ENCODE measurements at places on chromosomes 6 and 20. TPM values are rescaled to one million over a fixed set of nuclear protein-coding genes. Genes with fewer than 3 reads are reported as not detected.

DNA sequence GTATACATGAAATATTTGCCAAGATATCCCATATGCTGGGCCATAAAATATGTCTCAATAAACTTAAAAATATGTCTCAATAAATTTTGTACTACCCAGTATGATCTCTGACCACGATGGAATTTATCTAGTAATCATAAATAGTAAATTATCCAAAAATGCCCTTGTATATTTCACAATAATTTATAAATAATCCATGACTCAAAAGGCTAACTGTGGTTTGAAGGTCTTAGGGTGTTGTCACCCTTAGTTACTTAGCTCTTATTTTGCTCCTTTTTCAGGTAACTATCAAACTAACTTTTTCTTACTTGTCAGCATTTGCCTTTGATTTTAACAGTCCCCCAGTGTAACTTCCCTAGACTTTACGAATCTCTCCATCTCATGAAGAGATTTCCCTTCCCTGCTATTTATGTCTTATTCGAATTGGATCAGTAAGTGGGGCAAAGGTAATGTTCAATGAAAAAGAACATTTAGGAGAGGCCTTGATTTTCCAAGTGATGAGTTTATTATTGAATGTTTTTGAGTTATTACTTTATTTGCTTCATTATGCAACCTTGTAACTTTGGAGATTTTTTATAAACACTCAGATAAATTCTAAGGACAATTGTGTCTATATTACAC is 109.0 kb upstream of the THBS2 start:
- DNase-seq, result no peak

CCM2L gene
- not detected for polyA plus RNA-seq

DNA sequence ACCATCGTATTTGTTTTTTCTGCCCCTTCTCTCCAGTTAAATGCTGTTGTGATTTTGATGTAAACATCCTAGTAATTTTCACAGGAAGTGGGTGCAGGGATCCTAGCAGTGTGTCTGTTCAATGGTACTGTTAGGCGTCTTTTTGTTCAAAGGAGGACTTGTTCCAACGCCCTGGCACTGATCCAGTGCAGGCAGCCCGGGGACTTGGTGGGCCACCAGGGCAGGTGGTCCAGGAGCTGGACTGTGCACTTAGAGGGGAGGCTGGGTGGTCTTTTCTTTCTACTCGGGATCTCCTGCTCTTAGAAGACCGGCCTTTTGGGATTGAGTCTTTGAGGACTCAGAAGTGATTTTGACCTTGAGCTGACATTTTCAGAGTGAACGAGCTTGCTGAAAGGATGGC is 41.1 kb upstream of the NKX2-2 start:
- no peak for DNase-seq

- DNase-seq, result no peak
These were observed 68.7 kb downstream of the NFATC2 start for GRCh38 chr20:51473771-51474170.

GRCh38 chr20:59835057-59835447 is 98.4 kb downstream of the SYCP2 start:
- no peak for DNase-seq

DNA sequence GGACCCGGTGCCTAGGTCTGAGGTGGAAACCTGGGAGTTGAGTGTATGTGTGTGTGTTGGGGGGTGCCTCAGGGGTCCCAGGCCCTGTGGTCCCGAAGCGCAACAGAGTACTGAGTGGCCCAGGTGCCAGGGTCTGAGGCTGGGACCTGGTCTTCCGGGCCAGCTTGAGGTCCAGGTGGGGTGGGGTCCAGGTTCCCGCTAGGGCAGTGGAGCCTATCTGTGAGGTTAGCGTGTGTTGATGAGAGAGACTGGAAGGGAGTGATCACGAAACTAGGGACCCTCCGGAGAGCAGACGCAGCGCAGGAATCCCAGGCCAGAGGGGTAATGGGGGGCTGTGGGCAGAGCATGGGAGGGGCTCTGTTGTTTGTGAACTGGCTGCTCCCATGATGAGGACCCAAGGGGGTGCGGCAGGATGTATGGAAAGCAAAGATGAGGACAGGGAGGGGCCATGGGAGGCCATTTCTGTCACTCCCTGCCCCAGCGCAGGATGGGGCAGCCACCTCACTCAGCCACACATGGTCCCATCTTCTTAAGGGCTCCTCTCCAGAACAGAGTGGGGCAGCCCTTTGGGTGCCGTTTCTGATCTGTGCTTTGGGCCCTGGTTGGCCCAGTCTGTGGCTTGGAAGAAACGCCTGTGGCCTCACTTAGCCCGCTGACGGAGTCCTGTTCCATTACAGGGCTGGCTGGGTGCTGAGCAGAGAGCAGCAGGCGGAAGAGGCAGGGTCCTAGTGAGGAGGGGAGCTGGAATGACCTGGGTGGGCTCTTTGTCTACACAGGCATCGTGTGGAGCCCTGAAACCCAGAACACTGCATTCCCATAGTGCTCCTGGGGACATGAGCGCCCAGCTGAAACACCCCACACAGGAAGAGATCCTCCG is 872 bp downstream of the HSPA12B start:
- no peak for DNase-seq

MMP24OS gene
- polyA plus RNA-seq, result 53.1 TPM

EFCAB8 gene
- polyA plus RNA-seq, result not detected

DNA sequence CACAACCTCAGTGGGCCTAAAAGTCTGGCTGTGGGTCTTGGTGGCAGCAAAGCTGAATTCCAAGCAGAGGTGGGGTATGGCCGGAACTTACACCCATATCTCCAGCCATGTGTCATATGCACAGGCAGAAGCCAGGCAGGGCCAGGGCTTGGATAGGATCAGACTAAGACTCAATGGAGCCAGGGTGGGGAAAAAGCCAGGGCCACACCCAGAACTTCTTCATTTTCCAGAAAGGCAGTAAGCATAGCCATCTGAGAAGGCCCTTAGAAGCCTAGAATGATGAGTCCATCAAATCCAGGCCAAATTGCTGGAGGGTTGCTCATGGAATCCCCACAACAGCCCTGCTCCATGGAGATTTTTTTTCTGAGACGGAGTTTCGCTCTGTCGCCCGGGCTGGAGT is 116.2 kb upstream of the SRSF6 start:
- DNase-seq, result no peak

GRCh38 chr20:55253781-55254180 is 751.5 kb downstream of the CBLN4 start:
- no peak for DNase-seq

XKR7 gene
- 0.02 TPM for polyA plus RNA-seq
